ENCODE measurements at places on chromosomes 1 and 21.

GRCh38 chr1:159000625-159001024, 9.1 kb upstream of the IFI16 start:
- DNase-seq = no peak

- no peak for DNase-seq
Measured at GRCh38 chr1:11536573-11537379, 57.8 kb downstream of the DISP3 start.

- DNase-seq = no peak
Measured at GRCh38 chr1:3714284-3714741, 37.9 kb upstream of the CCDC27 start.

DNA sequence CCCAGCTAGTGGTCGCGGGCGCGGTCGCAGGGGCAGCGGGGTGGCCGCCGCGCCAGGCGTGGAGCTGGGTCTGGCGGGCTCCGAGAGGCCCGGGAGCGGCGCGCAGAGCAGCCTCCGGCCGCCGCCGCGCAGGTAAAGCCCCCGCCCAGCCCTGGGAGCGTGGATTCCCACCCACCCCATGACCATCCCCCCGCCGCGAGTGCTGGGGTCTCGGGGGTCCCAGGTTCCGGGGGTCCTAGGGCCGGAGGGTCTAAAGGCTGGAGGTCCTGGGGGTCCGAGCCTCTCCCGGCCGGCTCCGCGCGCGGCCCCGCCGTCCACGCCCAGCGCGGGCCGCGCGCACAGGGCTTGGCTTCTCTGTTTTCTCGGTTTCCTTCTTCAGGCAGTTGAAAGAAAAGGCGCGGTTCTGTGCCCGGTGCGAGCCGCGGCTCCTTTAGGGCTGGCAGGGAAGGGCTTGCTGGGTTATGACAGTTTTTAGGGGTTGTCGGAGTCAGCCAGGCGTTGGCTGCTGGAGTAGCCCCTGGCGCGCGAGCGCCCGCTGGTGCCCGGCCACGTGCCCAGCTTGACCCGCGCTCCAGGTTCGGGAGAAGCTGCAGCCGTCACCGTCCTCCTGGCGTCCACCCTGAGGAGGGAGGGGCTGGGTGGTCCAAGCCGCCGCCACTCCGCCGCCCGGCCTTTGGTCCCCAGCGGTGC, 359 bp downstream of the LRRC3 start:
- DNase-seq = no peak

DNA sequence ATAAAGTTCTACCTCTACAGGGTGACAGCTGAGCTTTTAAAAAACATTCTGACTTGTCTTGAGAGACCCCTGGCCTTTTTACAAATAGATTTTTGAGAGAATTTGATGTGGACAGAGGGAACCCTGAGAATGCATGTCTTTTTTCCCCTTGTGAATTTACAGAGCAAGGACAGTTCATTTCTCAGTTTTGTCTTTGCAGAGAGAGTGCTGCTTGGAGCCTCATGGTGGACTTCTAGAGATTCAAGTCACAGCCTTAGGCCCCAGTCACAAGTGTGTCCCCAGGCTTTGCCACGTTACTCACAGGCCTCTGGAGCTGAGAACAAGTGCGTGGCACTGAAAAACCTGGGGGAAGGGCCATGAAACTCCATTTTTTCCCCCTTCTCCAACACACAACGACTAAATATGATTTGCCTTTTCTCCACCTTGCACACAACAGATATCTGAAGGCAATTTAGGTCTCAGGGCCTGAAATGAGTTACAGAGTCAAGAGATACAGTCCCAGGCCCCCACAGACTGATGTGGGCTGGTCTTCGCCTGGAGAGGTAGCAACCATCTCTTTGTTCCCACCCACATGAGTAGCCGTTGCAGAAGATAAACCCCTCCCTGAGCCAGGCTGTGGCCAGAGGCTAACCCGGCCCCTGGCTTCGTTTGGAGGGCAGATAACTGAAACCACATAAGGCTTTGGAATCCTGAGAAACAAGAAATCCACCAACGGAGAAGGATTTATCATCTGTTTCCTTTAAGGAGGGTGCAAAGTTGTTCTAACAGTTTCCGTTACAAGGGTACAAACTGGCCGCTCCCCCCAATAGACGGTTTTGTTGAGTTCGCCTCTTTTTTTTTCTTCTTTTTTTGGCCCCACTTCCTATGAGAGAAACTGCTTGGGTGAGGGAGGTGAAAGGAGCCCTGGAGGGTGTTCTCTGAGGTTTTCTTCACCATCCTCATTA, 1.0 kb upstream of the PIGV start:
- DNase-seq = peak; percentile 60

DNA sequence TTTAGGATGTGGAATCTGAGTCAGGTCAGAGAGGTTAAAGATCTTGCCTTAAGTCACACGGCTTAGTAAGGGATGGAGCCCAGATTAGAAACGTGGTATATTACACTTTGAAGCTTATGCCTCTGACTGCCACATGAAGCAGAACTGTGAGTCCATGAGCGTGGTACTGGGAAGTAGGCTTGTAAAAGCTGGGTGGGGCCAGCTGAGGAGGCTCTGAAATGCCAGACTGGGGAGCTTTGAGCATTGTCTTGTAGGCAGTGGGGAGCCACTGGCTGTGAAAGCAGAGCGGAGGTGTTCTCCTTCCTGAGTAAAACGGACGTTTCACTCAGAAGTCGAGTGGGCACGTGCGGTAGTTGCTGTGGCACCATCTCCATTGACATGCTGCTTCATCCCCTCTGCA, 72.6 kb upstream of the USP24 start:
- no peak for DNase-seq

GRCh38 chr1:87888446-87888845, 559.8 kb downstream of the LMO4 start:
- no peak for DNase-seq

Measured in activated T-cell treated with anti-CD3 and anti-CD28 coated beads, Interleukin-2, amount 50 U/mL, for 24 hours (primary cell).